A549 treated with CORT108297 at 1 μM for 4 hours (cell line): ENCODE measurements at places on chromosomes 4 and X. TPM values are rescaled to one million over a fixed set of nuclear protein-coding genes. Genes with fewer than 3 reads are reported as not detected.

The MTMR8 gene
- 0.30 to 0.89 TPM (median 0.49 TPM) in 5 replicates for total RNA-seq

The SYTL5 gene
- total RNA-seq, result 0.28 to 0.37 TPM (median 0.36 TPM) in 5 replicates

The CSN1S1 gene
- not detected in 5 replicates for total RNA-seq

The SMR3B gene
- not detected in 5 replicates for total RNA-seq
